ENCODE measurements at places on chromosomes 2 and 18.
A peak's percentile ranks its signal among the peaks of the same experiment; 100 is the strongest.

- no peak for DNase-seq
Measured at GRCh38 chr18:75045272-75045671, 163.7 kb downstream of the PTGR3 start.

- DNase-seq: no peak
Measured at GRCh38 chr2:65638443-65638842, 206.0 kb upstream of the SPRED2 start.

- no peak for DNase-seq
Measured at GRCh38 chr18:44945888-44946401, 265.3 kb downstream of the SETBP1 start.

GRCh38 chr2:227010433-227010832 lies 153.6 kb downstream of the COL4A4 start:
- no peak for DNase-seq

DNA sequence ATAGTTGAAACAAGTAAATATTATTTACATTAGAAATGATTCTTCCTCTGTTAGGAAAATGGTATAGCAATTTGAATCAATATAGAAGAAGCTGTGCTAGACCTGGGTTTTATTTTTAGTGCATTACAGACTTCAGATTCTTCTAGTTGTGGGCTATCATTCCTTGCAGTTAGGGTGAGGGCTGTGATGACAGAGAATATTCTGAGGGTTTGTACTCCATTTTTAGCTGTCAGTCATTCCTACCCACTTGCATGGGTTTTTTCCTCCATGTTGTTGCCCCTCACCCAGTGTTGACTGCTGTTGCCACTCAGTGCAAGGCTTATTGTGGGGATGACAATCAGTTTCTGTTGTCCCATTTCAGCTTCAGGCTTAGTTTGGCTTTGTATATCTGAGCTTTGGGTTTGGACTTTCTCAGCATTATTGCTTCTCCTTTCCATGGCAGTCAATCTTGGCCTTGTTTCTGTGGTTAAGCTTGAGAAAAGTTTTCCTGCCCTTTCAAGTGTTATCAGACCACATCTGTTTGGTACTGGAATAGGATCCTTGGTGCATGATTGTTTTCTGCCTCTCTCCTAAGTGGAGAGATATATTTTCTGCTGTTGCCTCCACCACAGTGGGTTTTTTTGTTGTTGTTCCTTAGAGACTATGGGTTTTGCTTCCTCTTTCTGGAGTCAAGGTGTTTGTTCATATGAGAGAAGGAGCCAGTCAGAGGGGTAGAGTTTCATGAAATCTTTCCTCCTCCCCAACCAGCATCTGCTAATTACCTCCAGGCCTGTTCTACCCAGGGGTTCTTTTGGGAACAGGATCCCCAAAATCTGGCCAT lies 312.7 kb upstream of the CWC22 start:
- no peak for DNase-seq

- DNase-seq: no peak
Measured at GRCh38 chr18:41537666-41538065, 417.4 kb upstream of the PIK3C3 start.

DNA sequence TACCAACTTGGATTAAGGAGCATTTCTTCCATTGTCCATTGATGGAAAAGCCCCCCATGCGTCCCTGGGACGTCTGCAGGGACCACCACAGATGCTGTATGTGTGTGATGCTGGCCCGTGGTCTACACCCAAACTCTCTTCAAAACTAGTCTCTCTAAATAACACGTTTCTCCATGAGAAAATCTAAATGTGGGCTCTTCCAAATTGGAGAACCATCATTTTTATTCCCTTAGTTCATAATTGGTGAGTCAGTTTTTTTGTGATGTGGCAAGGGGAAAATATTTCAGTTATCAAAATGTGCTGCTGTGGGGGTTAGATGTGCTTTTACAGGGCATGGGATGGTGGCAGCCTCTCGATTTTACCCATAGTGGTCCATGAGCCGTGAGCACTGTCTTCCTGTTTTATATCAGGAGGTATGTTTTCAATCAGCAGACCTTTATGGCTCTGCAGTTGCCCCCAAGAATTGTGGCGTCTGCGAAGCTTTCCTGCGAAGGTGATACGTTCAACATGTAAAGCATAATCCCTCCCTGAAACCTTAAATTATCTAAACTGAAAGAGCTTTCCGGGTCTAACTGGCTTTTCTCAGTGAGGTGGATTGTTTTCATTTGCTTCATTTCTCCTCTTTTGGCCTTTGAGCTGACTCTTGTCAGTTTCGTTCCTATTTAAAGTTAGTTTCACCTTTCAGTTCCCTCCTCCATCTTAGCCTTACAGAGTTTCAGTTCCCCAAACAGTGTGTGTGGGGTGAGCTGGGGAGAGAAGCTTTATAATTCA lies 78.4 kb downstream of the SETBP1 start:
- no peak for DNase-seq

- no peak for DNase-seq
Measured at GRCh38 chr2:141423124-141423523, 707.7 kb downstream of the LRP1B start.

- no peak for DNase-seq
Measured at GRCh38 chr18:6270771-6271216, 143.9 kb downstream of the L3MBTL4 start.

GRCh38 chr2:178111743-178112142 lies 494 bp upstream of the RBM45 start:
- no peak for DNase-seq

GRCh38 chr18:62682371-62682770 lies 33.0 kb upstream of the PHLPP1 start:
- DNase-seq: no peak

GRCh38 chr2:45004562-45005191 lies 4.6 kb downstream of the SIX2 start:
- DNase-seq: no peak

- no peak for DNase-seq
Measured at GRCh38 chr18:10928772-10929373, 220.5 kb downstream of the PIEZO2 start.

DNA sequence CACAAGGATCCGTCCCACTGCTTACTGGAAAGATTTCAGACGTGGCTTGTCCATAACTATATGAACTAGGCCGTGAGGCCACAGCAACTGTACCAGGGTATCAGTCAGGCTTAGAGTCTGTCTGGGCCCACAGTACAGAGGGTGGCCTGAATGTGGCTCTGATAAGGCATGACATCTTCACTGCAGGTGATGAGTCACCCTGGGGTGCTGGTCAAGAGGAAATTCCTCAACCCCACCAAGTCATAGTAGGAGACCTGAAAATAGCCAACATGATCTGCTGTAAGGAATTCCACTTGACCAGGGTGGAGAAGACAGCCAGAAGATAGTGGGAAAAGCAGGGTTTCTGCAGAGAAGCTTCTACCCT lies 107.7 kb downstream of the INHBB start:
- DNase-seq: no peak

- DNase-seq: no peak
Measured at GRCh38 chr2:105861200-105861599, 116.5 kb downstream of the NCK2 start.

GRCh38 chr2:16665748-16666448 lies at the start of gene CYRIA:
CYRIA (minus strand) TSS chr2:16665834; CDS start chr2:16588119, 77,715 bp downstream.
- peak; percentile 16 for DNase-seq

DNA sequence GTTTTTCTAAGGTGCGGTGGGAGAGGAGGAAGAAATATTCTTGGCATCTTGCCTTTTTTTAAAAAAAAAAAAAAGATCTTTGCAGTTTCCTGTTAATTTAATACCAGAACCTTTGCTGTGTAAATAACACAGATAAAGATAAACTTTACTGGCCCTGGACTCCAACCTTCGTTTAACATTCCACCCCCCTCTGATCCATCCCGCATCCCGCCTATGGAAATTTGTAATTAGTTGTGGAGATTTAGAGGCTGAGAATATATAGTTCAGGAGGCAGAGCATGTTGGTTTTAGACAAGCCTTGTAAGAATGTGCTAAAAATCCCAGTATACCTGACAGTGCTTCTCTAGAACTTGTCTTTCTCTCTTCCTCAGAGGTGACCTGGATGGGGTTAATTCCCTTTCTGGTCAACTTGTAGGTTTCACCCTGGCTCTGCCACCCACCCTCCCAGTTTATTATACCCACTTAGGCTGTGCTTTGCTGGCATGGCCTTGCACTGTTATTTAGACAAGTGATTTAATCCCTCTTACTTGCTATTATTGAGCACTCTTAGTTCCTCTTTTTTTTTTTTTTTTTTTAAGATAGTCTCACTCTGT lies 2.9 kb upstream of the C2orf72 start:
- no peak for DNase-seq

DNA sequence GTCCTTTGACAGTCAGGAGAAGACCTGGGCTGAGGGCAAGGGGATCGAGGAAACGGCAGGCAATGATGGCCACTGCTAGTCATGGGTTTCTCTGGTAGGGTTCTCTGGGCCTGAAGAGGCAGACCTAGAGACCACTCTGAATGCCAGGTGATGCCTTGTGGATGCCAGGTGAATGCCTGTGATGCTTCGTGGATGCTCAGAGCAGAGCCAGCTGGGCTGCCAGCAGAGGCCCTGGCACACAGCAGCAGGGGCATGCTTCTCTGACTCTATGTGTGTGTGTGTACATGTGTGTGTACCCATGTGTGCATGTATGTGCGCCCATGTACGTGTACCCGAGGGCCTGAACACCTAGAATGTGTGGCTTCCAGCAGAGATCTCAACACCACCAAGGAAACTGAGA lies 172.0 kb downstream of the TNS1 start:
- no peak for DNase-seq

GRCh38 chr2:5264361-5264760 lies 427.8 kb upstream of the SOX11 start:
- no peak for DNase-seq

GRCh38 chr18:23617412-23618014 lies 31.2 kb upstream of the NPC1 start:
- DNase-seq: no peak

GRCh38 chr2:153873052-153874048 lies 1.6 kb downstream of the GALNT13 start:
- no peak for DNase-seq

DNA sequence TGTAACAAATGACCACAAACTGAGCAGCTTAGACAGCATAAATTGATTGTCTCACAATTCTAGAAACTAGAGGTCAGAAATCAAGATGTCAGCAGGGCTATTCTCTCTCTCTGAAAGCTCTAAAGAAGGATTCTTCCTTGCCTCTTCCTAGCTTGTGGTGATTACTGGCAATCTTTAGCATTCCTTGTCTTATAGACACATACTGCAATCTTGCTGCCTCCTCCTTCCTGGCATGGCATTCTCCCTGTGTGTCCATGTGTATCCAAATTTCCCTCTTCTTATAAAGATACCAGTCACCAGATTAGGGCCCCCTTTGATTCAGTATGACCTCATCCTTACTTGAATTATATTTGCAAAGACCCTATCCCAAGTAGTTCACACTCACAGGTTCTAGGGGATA lies 2.3 kb downstream of the ASB3 start:
- no peak for DNase-seq

DNA sequence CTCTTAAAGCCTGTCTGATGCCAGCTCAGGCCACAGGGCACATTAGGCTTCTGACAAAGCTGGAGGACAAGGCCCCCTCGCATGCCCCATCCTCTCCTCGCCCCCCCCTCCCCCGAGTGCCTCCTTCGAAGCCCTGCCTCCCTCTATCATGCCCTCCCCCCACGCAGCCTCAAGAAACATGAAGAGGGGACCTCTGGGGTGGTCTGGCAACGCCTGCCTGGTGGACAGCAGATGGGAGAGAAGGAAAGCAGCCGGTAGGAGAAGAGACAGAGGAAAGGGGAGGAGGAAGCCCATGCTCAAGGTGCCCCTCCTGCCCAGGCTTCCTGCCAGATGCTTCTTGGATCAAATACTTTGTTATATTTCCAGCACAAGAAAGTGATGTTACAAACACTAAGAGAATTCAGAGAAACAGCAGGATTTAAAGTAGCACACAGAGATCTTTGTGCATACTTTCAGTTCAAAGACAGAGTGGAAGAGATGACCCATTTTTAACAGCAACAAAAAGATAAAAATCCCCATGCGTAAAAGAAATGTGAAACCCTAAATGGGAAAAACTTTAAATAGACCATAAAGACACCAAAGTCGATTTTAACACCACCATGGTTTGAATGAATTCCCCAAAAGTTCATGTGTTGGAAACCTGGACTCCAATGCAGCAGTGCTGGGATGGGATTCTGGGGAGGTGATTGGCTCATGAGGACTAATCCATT lies 19.0 kb downstream of the BOK start:
- no peak for DNase-seq

GRCh38 chr18:14768241-14768640 lies 20.3 kb downstream of the ANKRD30B start:
- no peak for DNase-seq

DNA sequence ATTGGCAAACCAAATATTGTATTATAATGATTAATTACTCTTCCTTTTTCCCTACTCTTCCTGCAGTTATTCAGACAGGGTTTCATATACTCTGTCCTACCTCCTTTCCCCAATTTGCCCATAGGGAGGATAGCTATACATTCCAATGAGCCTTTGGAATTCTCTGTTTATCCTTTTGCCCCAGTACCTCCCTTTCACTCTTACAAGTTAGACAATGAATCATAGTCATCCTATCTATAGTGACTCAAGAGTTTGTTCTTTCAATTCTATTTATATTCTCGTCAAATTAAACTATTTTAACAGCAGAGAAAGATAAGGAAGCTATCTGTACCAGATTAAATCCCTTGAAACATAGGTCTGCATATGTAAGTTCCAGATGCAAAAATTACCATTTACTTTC lies 437.5 kb downstream of the NR4A2 start:
- no peak for DNase-seq

GRCh38 chr2:181396256-181397123 lies 60.7 kb upstream of the ITGA4 start:
- no peak for DNase-seq

DNA sequence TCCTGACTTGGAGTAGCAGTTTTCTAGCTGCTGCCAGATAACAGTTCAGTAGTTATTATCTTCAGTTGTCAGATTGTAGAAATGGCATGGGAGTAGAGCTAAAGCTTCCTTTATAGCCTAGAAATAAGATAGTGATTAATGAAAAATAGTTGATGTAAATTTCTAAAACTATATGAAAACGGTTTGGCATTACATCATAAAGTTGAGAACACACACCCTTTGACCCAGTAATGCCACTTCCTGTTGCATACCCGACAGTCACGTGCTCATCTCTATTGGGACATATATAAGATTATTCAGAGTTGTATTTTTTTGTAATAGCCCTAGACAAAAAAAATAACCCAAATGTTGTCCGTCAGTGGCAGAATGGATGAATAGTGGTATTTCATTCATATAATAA lies 39.4 kb upstream of the ASB1 start:
- no peak for DNase-seq

GRCh38 chr2:127707890-127708648 lies 6.8 kb downstream of the SFT2D3 start:
- no peak for DNase-seq

DNA sequence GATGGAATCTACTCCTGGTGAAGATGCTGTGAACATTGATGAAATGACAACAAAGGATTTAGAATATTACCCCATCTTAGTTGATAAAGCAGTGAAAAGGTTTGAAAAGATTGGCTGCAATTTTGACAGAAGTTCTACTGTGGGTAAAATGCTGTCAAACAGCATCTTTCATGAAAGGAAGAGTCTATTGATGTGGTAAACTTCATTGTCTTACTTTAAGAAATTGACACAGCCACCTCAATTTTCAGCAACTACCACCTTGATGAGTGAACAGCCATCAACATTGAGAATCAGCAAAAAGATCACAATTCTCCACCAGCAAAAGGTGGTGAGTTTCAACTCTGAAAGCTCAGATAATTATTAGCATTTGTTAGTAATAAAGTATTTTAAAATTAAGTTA lies 310.3 kb upstream of the RBMS1 start:
- no peak for DNase-seq

Data from stimulated activated CD4-positive, alpha-beta T cell treated with anti-CD3 and anti-CD28 coated beads, Interleukin-2, amount 100 ng/mL, for 4 hours (primary cell).